ENCODE measurements at places on chromosomes 16 and 17. TPM values are rescaled to one million over a fixed set of nuclear protein-coding genes. Genes with fewer than 3 reads are reported as not detected.
A peak's percentile ranks its signal among the peaks of the same experiment; 100 is the strongest.

Gene HOXB9
- total RNA-seq = not detected

Gene TNFSF13
- total RNA-seq = 1.3 TPM

DNA sequence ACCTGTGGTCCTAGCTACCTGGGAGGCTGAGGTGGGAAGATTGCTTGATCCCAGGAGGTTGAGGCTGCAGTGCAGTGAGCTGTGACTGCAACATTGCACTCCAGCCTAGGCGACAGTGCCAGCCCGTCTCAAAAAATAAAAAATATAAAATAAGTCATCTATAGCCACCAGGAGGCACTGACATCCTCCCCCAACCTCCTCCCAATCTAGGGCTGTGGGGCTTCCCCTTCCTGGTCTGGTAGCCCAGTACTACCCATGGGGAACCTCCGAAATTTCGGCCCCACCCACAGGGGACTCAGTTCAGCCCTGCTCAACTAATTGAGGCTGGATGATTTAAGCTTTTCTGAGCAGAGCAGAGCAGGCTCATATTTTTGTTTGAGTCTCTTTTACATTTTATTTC lies 3.2 kb downstream of the ZSCAN10 start:
- DNase-seq = no peak

DNA sequence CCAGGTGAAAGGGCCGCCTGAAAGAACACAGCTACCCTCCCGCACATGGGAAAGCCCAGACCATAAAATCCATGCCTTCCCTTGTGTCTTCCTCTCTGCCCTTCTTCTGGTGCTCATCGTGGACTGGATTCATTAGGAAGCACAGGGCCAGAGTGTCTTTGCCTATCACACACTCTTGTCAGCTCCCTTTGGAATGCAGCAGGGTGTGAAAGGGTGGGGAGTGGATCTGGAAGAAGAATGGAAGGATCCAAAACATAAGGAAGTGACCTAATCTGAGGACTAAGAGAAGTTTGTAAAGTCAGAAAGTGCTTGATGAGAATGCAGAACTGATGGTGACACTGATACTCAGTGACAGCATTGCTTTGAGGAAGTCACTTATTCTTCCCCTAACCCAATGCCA lies 1147.3 kb upstream of the GOT2 start:
- no peak for DNase-seq

DNA sequence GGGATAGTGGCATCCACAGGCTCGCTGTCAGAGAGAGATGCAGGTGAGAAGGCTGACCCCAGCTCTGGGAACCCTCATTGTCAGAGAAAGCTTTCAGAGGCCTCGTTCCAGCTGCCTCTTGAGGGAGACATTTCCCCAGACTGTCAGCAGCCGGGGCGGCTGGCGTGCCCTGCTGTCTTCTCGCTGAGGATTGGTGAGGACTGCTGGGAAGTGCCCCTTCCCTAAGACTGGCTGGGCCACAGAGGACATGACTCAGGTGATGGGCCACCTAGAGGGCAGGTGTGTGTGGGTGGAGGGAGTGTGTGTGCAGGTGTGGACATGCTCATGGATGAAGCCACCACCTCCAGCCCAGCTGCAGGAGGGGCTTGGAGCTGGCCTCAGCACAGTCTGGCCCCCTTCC lies 25.3 kb downstream of the SPACA3 start:
- no peak for DNase-seq

- DNase-seq = no peak
These were observed 5.1 kb upstream of the DDX19A start for GRCh38 chr16:70341600-70341999.

GRCh38 chr17:21096874-21097273 lies 29.9 kb upstream of the DHRS7B start:
- DNase-seq = no peak

DNA sequence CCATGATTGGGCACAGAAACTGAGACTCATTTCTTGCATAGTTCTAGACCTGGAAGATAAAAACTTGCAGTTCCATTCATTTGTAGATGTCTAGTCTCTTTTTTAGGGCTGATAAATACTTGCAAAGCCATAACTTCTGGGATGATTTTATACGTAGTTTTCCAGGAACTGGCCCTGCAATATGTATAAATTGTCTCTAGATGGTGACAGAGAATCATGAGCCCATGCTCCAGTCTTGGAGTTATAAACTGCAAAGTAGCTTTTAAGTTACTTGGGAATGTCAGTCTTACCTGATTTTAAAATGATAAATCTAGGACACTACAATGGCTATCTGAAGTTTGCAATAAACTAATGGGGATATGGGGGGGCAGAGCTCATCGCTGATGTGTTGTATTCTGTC lies 3.0 kb upstream of the ADAMTS18 start:
- no peak for DNase-seq

- no peak for DNase-seq
These were observed 2.0 kb upstream of the ABCC3 start for GRCh38 chr17:50632637-50633036.

DNA sequence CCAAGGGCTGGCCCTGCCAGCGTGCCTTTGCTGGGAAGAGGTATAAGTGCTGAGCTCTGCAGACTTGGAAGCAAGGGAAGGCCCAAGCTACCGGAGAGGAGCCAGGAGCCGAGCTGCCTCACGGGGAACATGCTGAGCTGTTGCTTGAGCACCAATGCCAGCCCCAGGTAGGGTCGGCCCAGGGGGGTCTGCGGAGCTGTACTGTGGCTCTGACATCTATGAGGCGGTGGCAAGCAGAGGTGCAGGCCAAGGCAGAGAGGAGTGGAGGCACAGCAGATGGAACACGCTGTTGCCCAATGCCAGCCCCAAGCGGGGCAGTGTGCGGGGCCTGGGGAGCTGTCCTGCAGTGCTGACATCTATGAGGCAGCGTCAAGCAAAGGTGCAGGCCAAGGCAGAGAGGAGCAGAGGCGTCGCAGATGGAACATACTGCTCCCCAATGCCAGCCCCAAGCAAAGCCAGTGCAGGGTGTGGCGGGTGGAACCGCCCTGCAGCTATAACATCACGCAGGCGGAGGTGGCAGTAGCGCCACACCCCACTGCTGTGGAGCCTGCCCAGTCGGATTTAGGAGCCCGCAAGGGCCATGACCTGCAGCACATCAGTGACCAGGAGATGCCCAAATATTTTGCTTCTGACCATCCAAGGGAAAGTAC lies 10.0 kb downstream of the GGA2 start:
- DNase-seq = no peak

GRCh38 chr16:72036098-72036497 lies 18.2 kb upstream of the HP start:
- no peak for DNase-seq

Gene SAT2
- 42.0 TPM for total RNA-seq

DNA sequence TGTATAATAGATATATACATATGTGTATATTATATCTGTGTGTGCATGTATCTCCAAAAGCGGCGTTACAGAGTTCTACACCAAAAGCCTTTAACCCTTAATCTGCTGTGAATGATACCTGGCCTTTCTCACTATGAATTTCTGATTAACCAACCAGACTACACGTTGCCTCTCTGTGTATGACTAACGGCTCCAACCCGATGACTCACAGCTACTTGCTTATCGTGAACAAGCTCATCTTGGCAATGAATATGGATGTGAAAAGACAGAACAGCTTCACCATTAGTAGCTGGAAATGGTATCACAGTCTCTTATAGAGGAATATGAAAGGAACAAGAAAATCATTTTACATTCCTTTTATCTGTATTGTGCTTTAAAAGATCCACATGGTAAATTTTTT lies 23.8 kb upstream of the ARHGAP44 start:
- peak; percentile 83 for DNase-seq

DNA sequence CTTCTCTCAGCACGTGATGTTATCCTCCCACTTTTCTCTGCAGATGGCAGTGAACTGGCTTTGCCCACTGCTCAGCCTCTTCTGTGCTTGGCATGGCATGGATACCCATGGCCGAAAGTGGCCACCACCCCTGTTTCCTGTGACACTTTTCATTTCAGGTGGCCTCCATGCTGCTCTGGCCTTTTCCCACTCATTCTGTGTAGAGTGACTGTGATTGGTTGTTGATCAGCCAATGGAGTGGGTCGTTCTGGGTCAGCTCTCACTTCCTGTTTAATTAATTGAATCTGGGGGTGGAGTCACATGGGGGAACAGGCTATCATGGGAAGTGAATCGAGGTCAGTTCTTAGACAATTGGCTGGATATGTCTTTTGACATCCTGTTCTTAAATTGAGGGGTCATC lies 350.1 kb upstream of the EEF2KMT start:
- DNase-seq = no peak

DNA sequence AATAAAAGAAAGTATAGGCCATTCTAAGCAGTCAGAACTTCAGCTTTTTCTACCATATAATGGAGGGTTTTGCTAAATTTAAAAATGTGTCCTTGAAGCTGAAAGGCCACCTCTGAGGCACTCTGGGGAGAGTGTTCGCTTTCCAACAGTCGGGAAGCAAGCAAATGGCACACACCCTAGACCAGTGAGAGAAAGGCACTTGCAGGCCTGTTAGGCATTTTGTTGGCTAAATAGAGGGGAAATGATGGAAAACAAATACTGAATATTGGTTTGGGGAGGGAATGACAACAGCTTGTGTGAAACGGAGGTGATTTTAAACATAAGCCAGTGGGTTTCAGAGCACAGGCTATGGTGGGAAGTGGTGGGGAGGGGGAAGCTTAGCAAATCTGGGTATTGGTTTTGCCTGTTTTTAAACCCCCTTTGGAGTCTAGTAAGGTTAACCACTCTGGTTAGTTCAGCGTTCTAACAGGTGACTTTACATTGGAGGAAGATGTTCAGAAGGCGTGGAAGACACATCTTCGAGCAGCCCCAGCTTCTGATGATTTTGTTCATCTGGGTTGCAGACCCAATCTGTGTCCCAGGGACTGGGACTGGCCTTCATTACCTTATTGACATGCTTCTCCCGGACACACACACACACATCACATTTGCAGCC lies 90.5 kb downstream of the PRKCA start:
- no peak for DNase-seq

Gene PLA2G15
- total RNA-seq = 44.6 TPM

DNA sequence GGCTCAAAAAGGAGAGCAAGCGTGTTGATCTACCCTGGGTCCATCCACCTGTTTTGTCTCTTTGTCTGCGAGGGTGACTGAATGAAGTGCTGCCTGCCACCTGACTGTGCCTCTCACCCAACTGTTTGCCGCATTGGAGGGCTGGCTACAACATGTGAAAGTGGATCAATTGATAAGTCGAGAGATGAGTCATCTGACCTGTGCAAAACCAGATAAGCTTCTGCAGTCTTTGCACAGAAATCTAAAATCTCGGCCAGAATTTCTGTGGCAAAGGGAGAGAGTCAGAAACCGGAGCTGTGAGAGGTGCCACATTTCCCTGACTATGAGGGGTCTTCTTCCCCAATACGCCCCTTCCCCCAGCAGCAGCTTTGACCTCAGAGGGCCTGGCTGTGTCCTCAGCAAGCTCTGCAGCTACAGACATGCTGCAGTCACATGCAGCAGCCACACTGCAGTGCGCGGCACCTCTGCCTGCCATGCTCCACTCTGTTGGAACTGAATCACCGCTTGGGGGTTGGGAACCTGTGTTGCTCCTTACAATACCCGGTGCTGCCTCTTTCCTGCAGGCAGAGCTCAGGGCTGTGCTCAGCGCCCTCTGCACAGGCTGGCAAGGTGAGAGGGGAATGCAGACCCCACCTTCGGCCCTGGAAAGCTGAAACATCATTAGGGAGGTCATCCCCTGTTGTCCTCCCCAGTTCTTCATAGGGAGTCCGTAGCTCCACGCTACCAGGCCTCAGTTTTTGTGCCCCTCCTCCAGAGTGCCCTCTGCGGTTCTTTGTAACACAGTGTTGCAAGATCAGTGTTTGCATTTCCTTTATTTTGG lies 16.2 kb upstream of the HAS3 start:
- DNase-seq = no peak
